ACHN (cell line): ENCODE measurements at places on chromosomes 1 and 21.

DNA sequence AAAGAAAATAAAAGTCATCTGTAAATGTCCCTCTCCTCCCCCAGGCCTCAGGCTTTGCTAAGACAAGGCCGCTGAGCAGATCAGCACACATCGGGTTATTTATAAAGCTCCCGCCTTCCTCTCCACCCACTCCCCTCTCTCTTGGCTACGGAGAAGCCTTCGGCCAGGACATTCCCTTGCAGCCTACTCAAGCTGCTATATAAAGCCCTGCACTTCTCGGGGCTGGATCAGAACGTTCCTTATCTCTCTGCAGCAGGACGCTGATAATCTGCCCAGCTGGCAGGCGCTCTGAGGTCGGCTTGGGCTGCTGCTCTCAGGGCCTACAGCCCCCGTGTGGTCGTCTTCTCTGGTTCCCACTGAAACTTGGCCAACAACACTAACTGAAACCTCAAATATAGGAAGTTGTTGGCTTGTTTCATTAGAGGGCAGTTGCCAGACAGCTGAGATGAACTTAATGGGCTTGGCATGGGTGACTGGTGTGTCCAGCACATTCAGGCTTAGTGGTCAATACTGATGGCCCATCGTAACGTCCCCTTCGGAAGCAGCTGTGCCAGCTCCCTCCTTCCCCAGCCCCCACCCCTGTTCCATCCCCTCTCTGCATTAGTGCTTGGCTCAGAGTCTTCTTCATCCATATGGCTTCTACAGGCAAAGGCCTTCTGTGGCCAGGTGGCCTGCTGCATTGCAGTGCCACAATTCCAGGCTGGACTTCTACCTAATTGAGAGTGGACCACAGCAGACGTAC, 64.6 kb downstream of the IER5 start:
- DNase-seq: no peak

DNA sequence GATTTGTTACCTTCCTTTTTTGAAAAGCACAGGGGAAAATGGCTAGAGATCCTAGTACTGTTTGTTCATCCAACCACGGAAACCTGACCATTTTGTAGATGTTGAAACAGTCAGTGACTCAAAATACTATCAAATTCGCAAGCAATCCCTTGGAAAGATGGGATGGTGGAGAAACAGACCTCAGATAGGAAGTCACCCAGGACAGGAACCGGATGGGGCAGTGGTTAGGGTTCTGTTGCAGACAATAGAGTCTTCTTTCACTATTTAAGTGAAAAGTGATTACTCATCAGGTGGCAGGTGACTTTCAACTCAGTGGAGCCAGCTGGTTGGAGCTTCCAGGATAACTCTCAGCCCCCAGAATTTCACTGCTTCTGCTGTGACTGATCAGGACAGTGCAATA, 17.0 kb downstream of the LHX4 start:
- DNase-seq: no peak

DNA sequence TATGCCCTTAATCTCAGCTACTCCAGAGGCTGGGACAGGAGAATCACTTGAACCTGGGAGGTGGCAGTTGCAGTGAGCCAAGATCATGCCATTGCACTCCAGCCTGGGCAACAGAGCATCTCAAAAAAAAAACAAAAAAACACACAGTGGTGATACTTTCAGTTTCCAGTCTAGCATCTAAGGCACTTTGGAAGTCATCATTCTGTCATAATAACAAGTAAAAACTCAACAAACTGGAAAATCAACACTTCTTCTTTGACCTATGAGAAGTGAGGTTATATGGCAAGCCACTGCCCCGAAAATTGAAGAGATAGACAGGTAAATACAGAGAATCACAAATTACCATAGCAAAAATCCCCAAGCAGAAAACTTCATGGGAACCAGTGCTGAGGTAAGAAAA, 51.9 kb downstream of the IL12RB2 start:
- DNase-seq: no peak

- DNase-seq: peak; percentile 97
Measured at GRCh38 chr1:204376919-204377799, 17.4 kb upstream of the PLEKHA6 start.

- DNase-seq: no peak
Measured at GRCh38 chr1:113783254-113784103, 24.2 kb upstream of the PHTF1 start.

- peak; percentile 51 for DNase-seq
Measured at GRCh38 chr1:23194119-23194984, 22.9 kb downstream of the HTR1D start.

DNA sequence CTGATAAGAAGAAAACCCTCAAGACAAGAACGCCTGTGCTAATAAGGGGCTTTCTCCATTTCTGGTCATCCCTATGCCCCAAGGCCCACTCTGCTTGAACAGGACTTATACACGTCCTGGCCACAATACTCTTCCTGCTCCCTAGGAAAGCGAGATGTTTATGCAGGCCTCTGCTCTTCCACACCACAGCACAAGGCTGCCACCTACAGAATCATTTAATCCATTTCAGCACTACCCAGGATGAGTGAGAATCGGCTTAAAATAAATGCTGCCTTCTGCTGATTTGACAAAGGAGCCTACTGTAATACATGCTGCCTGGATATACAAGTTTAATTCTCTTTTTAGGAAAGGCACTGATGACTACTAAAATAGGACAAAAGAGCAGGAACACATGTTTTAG, 29.4 kb downstream of the FRRS1 start:
- DNase-seq: peak; percentile 69

DNA sequence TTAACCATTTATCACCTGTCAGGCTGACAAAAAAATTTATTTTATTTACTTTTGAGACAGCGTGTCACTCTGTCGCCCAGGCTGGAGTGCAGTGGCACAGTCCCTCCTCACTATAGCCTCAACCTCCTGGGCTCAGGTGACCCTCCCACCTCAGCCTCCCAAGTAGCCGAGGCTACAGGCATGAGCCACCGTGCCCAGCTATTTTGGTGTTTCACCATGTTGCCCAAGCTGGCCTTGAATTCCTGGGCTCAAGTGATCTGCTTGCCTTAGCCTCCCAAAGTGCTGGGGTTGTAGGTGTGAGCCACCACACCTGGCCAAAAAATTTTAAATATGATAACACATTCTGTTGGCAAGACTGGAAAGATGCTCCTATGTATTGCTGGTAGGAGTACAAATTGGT, 11.1 kb downstream of the IPO9 start:
- DNase-seq: no peak

DNA sequence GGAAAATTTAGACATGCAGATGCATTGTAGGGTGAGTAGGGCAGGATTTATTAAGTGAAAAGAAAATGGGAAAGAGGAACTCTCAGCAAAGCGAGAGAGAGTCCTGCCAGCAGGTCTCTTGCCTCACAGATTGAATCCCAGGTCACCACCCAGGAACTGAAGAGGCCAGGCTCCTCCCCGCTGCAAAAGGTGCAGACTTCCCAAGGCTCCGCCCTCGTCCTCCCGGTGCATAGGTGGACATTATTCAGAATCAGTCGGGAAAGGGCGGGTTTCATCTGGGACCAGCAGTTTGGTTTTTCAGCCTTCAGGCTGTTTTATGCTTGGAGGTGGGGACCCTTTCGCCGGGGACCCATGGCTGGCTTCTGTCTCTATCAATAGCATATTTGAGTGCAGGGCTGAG, 41.6 kb upstream of the APP start:
- DNase-seq: no peak
